ENCODE measurements at places on chromosomes 4 and X. TPM values are rescaled to one million over a fixed set of nuclear protein-coding genes. Genes with fewer than 3 reads are reported as not detected.

Gene USP17L13
- total RNA-seq, result not detected

Gene MAGEE2
- total RNA-seq, result not detected

DNA sequence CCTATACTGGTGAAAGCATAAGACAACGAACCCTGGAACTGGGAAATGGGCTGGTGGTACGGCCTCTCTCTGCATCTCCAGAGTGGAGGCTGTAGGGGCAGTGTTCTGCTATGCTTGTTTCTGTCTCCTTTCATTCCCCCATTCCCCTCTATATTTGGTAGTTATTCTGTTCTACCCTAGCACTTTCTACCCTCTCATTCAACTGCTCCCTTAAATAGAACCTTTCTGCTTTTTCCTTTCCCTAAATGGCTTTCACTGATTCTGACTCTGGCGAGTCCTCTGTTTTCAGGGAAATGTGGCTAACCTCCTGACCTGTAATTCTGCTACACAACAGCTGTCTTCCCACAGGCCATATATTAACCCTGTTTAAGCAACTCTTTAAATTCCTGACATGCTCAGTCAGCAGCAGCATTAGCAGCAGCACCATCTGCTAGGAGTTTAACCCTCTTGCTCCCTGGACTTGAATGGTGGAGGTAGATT, 94.2 kb downstream of the CXCL13 start:
- DNase-seq, result peak; percentile 72

Gene CNGA1
- not detected for total RNA-seq

Gene PHF8
- total RNA-seq, result 17.1 TPM
